Activated CD8-positive, alpha-beta memory T cell treated with anti-CD3 and anti-CD28 coated beads, Interleukin-2, amount 10 ng/mL, durations not matched to agents 7 days and 5 days (primary cell): ENCODE measurements at places on chromosomes 7 and 10. TPM values are rescaled to one million over a fixed set of nuclear protein-coding genes. Genes with fewer than 3 reads are reported as not detected.

FXYD4 gene
- not detected for total RNA-seq

DNA sequence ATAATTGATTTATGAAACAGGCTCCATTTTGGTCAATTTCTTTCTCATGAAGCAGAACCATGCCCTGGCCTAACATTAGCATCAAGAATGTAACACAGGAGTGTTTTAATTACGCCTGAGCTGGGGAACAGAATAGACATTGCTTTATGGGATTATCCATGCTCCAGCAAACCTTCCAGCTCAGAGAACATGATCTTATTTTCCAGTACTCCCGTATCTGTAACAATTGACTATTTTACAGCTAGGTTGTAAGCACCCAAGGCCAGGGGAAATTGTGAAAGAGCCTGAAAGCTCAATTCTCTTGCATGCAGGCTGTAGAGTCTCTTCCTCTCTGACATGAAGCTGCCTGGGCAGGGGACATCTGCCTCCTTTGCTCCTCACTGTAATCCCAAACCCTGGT, 30.8 kb upstream of the CRYGN start:
- no peak for DNase-seq

NPFFR1 gene
- not detected for total RNA-seq

TCERG1L gene
- total RNA-seq = 0.20 TPM

GRCh38 chr10:23525406-23525805, 86.5 kb downstream of the OTUD1 start:
- no peak for DNase-seq

- DNase-seq = no peak
Observed at GRCh38 chr7:139114018-139114417, 4.5 kb upstream of the ZC3HAV1 start.

AZGP1 gene
- not detected for total RNA-seq

LGI1 gene
- total RNA-seq = not detected

STEAP1B gene
- 0.37 TPM for total RNA-seq
